ENCODE measurements at places on chromosomes 6 and 20. TPM values are rescaled to one million over a fixed set of nuclear protein-coding genes. Genes with fewer than 3 reads are reported as not detected.

HCK gene
- total RNA-seq = not detected

BLOC1S5 gene
- 6.9 TPM for total RNA-seq

FYN gene
- total RNA-seq = 4.2 TPM

RFX6 gene
- not detected for total RNA-seq

TREML2 gene
- not detected for total RNA-seq

KCNG1 gene
- 30.8 TPM for total RNA-seq

NCOA3 gene
- 43.1 TPM for total RNA-seq

KHDC1L gene
- not detected for total RNA-seq

C20orf204 gene
- total RNA-seq = 0.37 TPM

HDGFL1 gene
- total RNA-seq = not detected

SPINT4 gene
- total RNA-seq = not detected

DIDO1 gene
- total RNA-seq = 25.3 TPM

CNR1 gene
- 0.33 TPM for total RNA-seq

VIP gene
- not detected for total RNA-seq

SLC22A23 gene
- total RNA-seq = 12.1 TPM

SLC32A1 gene
- total RNA-seq = not detected

MYO6 gene
- total RNA-seq = 7.9 TPM

SYCP2 gene
- total RNA-seq = 0.92 TPM

NR2E1 gene
- 0.09 TPM for total RNA-seq

TTLL9 gene
- 0.06 TPM for total RNA-seq

Data from A549 treated with CpdA at 1 μM for 4 hours (cell line).